Activated CD8-positive, alpha-beta T cell treated with anti-CD3 and anti-CD28 coated beads, Interleukin-2, amount 10 ng/mL, durations not matched to agents 7 days and 5 days (primary cell): ENCODE measurements at places on chromosomes 2 and 18.
A peak's percentile ranks its signal among the peaks of the same experiment; 100 is the strongest.

- peak; percentile 55 for DNase-seq
Measured at GRCh38 chr2:235595422-235596010, 101.7 kb downstream of the AGAP1 start.

DNA sequence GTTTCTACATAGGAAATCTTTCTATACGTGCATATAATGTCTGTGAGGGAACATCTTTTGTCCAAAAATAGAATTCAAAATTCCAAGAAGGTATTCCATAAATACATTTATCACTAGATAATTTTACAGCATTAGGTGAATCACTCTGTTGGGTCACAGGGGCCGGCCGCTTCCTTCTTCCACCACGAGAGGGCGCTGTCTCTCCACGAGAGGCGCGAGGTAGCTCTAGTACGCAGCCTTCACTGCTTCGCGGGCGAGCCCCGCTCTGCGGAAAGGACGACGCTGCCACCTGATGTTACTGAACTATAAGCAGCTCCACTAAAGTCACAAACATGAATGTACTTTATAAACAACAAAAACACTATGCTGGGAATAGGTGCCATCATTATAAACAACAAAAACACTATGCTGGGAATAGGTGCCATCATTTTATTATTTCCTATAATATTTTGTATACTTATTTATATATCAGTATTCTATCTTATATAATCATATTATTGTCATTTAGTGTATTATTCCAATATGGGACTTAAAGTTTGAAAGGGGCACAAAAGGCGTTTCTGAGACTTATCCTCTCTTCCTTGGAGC, 69.4 kb upstream of the REV1 start:
- peak; percentile 88 for DNase-seq

DNA sequence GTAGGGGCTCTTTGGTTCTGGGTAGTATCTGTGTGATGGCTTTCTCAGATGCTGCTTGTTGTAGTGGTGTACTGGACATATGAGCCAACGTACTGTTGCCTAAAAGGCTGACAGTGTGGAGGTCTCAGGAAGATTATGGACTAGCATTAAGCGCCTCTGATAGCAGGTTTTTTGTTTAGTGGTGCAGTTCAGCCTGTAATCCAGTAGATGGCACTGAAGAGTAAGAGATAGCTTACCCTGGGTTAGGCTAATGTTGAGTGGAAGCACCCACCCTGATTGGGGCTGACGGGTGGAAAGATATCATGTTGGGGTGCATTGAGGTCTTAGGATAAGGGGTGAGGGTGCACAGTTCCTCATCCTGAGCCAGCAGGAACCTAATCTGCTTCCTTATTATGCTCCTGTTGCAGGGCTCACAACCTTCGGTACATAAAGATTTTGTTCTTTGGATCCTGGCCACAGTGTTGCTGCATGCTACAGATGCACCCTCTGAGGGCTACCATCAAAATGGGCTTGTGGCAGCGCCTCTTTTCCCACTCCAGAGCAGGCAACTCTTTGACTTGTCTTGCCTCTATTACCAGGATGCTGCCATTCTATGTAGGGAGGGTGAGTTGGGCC, 79.6 kb downstream of the MSTN start:
- DNase-seq, result no peak

DNA sequence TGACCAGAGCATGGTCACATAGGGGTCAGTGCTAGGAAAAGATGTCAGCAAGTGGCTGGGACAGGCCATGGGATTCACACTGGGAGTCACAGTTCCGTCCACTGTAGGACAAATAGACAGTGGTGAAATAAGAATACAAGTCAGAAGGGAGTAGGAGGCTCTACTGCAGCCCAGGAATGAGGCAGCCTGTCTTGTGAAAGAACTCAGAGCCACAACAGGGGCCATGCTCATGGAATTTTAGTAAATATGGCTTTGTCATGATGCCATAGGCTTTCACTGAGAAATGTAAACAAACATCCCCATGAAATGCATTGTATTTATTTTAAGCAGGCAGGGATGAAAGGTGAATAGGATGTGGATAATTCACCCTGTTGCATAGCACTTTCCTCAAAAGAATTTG, 504.3 kb downstream of the SOX11 start:
- no peak for DNase-seq

GRCh38 chr2:40315683-40316082, 136.2 kb downstream of the SLC8A1 start:
- DNase-seq, result no peak

- peak; percentile 75 for DNase-seq
Measured at GRCh38 chr2:2646433-2647051, 315.5 kb upstream of the MYT1L start.
